ENCODE measurements at places on chromosomes 5 and 9. TPM values are rescaled to one million over a fixed set of nuclear protein-coding genes. Genes with fewer than 3 reads are reported as not detected.

- no peak overlapping the region for H3K27ac ChIP-seq
- no peak overlapping the region for H3K4me3 ChIP-seq
- H3K36me3 ChIP-seq = no peaks in the 10 kb centered on the region
- H3K4me1 ChIP-seq = no peaks in the 10 kb centered on the region
- DNase-seq = no peak
These were observed 382.6 kb upstream of the DAP start for GRCh38 chr5:11143456-11144267.

GRCh38 chr5:107487056-107487542 lies 183.6 kb downstream of the EFNA5 start:
- H3K27me3 ChIP-seq = no peaks in the 10 kb centered on the region
- no peak overlapping the region for H3K4me3 ChIP-seq

Gene FAM114A2
- 43.6 TPM for total RNA-seq

Gene JAKMIP2
- total RNA-seq = 1.6 TPM

DNA sequence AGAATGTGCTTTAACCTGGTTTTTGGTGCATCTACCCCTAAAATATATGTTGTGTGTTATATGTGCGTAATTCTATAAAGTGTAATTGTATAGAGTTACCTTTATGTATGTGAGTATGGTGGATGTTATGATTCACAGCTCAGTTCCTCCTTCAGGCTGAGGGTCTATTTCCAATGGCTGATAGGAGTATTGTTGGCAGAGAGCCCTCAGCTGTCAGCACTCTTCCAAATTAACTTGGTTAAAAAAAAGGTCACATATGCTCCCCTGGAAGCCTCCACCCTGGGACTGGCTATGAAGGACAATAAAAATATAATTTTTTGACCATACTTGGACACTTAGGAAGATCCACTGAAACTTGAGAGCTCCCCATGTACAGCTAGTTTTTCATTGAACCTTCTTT lies 250.4 kb upstream of the CDH12 start:
- no peak overlapping the region for H3K4me3 ChIP-seq
- H3K27me3 ChIP-seq = no peaks in the 10 kb centered on the region
- no peak overlapping the region for H3K27ac ChIP-seq
- no peaks in the 10 kb centered on the region for H3K4me1 ChIP-seq
- no peaks in the 10 kb centered on the region for H3K36me3 ChIP-seq
- DNase-seq = no peak

Gene ASS1
- total RNA-seq = 81.7 TPM

Gene SLC31A1
- total RNA-seq = 11.0 TPM

Gene CDH6
- 15.9 TPM for total RNA-seq

Gene NR2F1-AS1
- 8.7 TPM for total RNA-seq

DNA sequence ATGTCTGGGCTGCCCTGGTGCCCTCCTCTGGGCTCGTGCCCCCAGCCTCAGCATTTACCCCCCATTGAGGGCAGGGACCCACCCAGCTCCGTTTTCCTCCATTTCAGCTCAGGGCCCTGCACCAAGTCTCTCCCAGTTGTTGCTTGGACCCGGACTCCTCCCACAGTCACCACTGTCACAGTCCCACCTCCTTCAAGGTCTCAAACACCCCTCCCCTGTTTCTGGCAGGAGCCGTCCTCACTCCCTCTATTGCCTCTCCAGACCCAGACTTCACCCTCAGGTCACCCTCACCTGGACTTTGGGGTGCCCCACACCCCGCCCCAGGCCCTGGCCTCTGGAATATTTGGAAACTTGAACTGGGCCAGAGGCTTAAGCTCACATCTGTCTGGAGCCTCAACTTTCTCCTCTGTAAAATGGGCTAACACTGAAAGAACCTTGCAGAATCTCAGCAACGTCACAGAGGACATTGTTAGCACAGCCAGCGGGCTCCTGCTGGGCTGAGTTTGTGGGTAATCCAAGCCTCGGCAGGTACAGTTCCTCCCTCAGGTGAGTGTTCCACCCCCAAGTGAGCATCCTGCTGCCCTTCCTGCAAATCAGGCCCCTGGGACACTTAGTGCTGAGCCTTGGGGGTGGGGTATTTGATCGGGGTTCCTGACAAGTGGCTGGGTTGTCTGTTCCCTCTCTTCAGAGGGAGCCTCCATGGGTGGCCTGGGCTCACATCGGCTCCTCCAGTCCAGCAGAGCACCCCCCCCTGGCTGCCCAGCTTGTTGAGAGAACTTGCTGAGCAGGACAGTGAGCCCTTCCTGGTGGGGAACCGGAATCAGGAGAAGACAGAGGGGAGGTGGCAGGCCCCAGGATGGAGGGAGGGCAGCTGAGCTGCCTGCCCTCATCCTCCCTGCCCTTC lies 130.1 kb downstream of the C9orf50 start:
- no peak for DNase-seq
- H3K27ac ChIP-seq = peak overlapping the region; percentile 100
- H3K4me3 ChIP-seq = peak overlapping the region; percentile 68

- peak within 1 kb of the TSS; percentile 78 for H3K4me3 ChIP-seq
- H3K27me3 ChIP-seq = no peaks in the 10 kb centered on the region
- no peaks in the 10 kb centered on the region for H3K36me3 ChIP-seq
- DNase-seq = no peak
- H3K4me1 ChIP-seq = peaks cover 10% of the 10 kb centered on the region
These were observed at the start of gene CARD6 for GRCh38 chr5:40841068-40841805. CARD6 (plus strand) TSS chr5:40841367; CDS start chr5:40841383, 16 bp downstream.

DNA sequence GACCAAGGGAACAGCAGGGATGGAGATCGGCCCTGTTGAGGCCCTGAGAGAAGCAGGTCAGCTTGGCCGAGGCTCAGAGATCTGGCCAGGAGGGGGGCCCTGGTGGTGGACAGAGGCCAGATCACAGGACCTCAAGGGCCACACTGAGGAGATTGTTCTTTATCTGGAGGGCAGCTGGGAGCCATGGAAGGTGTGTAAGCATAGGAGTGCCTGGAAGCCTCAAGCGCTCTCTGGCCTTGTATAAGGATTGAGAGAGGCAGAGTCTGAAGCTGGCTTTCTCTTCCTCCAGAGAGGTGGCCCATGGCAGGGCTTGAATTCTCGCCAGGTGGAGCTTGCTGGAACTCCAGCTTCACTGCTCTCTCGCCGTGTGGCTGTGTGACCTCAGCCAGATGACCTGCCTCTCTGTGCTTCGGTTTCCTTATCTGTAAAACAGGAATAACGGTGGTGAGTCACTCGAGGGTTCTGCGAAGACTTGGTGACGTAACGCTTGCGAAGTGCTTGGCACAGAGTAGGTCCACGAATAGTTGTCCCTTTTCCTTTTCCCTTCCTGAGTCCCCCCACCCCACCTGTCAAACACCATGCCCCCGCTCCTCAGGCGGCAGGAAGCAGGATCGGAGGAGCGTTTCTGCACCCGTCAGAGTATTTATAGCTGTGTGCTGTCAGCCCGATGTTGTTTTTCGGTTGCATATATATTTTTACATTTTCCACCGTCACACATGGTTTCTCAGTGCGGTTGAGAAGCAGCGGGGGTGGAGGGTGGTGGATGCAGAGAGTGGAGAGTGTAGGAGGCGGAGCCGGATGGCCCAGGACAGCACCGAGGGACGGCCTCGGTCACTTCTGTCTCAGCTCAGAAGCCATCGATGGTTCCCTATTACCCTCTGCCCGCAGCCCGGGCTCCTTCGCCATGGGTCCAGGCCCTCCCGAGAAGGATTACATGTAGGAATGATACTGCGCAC lies 17.0 kb upstream of the CRB2 start:
- no peaks in the 10 kb centered on the region for H3K27me3 ChIP-seq
- no peaks in the 10 kb centered on the region for H3K36me3 ChIP-seq
- peak overlapping the region; percentile 13 for H3K27ac ChIP-seq
- peaks cover 21% of the 10 kb centered on the region for H3K4me1 ChIP-seq
- peak overlapping the region; percentile 70 for H3K4me3 ChIP-seq

Gene GGTA1
- 55.1 TPM for total RNA-seq

DNA sequence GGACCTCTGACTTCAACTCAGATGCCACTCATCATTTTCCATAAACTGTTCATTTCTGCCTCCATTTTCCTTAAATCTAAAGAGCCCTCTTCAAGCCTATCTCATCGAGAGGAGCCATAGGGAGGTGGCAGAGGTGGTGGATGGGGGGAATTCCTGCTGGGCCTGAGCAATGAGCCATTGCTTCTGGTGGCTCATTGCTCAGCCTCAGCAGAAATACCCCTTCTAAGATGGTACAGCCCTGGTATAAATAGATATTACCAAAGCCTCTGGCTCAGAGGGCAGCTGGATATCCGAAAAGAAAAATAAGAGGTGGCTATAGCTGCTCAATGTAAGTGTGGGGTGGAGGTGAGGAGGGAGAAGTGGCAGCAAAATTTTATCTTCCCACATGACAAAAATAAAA lies 313.5 kb downstream of the CAAP1 start:
- no peak overlapping the region for H3K4me3 ChIP-seq
- no peaks in the 10 kb centered on the region for H3K4me1 ChIP-seq
- no peak for DNase-seq
- no peaks in the 10 kb centered on the region for H3K27me3 ChIP-seq
- no peaks in the 10 kb centered on the region for H3K36me3 ChIP-seq

DNA sequence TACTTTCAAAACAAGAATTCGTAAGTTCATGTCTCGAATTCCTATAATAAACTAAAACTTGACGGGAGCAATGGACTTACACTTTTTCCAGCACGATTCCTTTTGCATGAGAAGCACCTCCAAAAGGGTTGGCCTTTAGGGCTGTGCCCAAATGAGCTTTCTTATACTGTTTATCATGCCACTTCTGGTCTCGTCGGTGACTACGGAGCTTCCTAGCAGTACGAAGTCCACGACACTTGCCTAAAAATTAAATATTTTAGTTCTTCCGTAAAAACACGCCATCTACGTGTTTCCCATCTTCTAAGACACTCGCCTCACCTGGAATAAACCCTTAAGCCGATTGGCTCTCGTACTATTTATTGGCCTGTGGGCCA lies 554 bp downstream of the RPS23 start:
- DNase-seq = no peak
- peak overlapping the region; percentile 76 for H3K27ac ChIP-seq
- H3K36me3 ChIP-seq = peaks cover 21% of the 10 kb centered on the region
- peak overlapping the region; percentile 91 for H3K4me3 ChIP-seq
- H3K27me3 ChIP-seq = no peaks in the 10 kb centered on the region
